ENCODE measurements at places on chromosomes 6 and 20. TPM values are rescaled to one million over a fixed set of nuclear protein-coding genes. Genes with fewer than 3 reads are reported as not detected.

NMBR gene
- total RNA-seq: not detected

GINM1 gene
- 15.4 TPM for total RNA-seq

C20orf96 gene
- total RNA-seq: 7.4 TPM

TBXT gene
- not detected for total RNA-seq

MYT1 gene
- not detected for total RNA-seq

EYA2 gene
- total RNA-seq: not detected

CRISP3 gene
- total RNA-seq: not detected

WDR27 gene
- total RNA-seq: 49.6 TPM

IL17F gene
- 0.76 TPM for total RNA-seq

PTGIS gene
- total RNA-seq: 1.6 TPM

TBP gene
- total RNA-seq: 22.1 TPM

FAM83C gene
- not detected for total RNA-seq

TREM1 gene
- not detected for total RNA-seq

BFSP1 gene
- 0.18 TPM for total RNA-seq

ADGB gene
- not detected for total RNA-seq

OOEP gene
- total RNA-seq: not detected

LGSN gene
- not detected for total RNA-seq

ADGRG6 gene
- 1.5 TPM for total RNA-seq

C20orf202 gene
- total RNA-seq: not detected

NRN1 gene
- total RNA-seq: 7.1 TPM

THBD gene
- total RNA-seq: not detected

SLC17A3 gene
- total RNA-seq: not detected

TUBB1 gene
- not detected for total RNA-seq

DPPA5 gene
- total RNA-seq: not detected

RFX6 gene
- total RNA-seq: not detected

SLCO4A1 gene
- total RNA-seq: 66.5 TPM
